Stimulated activated CD4-positive, alpha-beta T cell treated with anti-CD3 and anti-CD28 coated beads, Interleukin-12 subunit alpha, Interleukin-12 subunit beta, amount 100 ng/mL, for 4 hours (primary cell): ENCODE measurements at places on chromosomes 12 and 14.
A peak's percentile ranks its signal among the peaks of the same experiment; 100 is the strongest.

- no peak for DNase-seq
These were observed 65.3 kb downstream of the FOS start for GRCh38 chr14:75343911-75344310.

GRCh38 chr12:7642876-7643309, 22.8 kb downstream of the APOBEC1 start:
- no peak for DNase-seq

DNA sequence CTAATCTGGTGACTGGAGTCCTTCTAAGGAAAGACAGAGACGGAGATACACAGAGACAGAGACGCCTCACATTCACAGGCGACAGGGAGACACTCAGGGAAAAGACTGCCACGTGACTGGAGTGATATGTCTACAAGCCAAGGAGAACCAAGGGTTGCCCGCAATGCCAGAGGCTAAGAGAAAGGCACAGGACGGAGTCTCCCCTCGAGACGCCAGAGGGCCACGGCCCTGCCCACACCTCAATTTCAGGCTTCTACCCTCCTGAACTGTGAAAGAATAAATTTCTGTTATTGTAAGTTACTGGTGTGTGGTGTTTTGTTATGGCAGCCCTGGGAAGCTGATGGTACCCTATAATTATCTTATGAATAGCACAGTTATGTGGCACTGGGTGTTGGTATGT, 11.6 kb upstream of the RAN start:
- no peak for DNase-seq

GRCh38 chr12:49588721-49589516, 16.5 kb downstream of the FAM186B start:
- no peak for DNase-seq

- DNase-seq: no peak
These were observed 57.8 kb downstream of the GTF2A1 start for GRCh38 chr14:81162941-81163340.

GRCh38 chr12:121799842-121800693, 3.7 kb upstream of the SETD1B start:
- peak; percentile 87 for DNase-seq

DNA sequence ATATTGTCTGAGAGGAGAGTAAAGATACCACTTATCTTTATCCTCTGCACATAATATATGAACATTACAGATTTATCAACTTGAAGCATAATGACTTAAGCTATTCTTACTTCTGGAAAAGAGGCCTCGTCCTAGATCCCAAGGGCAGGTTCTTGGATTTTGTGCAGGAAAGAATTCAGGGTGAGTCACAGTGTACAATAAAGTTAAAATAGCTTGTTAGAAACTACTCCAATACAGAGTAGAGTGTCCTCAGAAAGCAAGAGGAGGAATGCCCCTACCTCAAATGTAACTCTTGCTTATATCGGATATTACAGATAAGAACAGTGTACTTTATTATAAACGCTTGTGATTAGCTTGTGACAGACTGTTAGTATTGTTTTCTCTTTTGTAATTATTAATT, 41.9 kb upstream of the ABCC9 start:
- no peak for DNase-seq

DNA sequence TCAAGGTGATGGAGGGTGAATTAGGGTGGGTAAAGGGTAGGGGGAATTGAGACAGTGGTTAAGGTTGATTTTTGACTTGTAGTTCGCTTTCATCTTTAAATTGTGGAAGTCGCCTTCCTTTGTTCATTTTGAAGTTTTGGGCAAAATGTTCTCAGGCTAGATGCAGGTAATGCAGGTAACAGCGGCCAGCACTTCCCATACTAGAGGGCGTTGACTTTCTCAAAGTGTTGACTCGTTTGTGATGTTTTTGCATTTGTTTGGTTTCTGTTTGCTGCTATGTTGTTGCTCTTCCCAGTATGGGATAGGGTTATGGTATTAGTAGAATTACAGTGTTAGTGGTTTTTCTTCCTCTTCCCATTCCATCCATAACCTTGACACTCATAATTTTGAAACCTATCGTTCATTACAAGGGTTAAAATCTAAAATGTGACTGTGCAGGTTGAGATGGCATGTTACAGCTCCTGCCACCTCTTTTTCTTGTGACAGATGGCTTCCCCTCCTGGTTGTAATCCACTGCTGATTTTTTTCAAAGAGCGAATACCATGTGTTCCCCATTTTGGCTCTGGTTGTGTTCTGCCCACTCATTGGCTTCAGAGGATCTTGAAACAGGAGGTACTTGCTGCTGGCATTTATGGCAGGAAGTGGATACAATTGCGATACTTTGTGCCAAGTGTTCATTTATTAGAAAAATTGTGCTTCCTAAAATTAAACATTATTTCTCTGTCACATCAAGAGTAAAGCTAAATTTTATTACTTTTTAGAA, 57.1 kb downstream of the ERC1 start:
- no peak for DNase-seq

- DNase-seq: no peak
These were observed 139.4 kb downstream of the PDE3A start for GRCh38 chr12:20507711-20508110.

DNA sequence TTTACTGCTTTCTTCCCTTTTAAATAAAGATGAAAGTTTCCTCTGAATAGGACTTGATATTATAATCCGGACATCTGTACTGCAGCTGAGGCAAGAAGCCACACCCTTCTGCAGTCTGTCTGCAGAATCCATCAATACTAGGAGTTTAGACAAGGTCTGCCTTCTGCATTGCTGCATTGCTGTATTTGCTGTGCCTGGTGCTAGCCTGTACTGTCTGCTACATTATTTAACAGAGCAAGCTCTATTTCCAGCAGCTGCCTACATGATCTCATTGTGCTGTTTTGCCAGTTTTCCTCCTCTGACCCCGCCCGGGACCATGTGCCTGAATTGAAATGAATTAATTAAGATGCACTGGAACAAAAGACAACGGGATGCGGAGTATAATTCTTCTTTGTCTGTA, 1.7 kb downstream of the TUBA1A start:
- no peak for DNase-seq

DNA sequence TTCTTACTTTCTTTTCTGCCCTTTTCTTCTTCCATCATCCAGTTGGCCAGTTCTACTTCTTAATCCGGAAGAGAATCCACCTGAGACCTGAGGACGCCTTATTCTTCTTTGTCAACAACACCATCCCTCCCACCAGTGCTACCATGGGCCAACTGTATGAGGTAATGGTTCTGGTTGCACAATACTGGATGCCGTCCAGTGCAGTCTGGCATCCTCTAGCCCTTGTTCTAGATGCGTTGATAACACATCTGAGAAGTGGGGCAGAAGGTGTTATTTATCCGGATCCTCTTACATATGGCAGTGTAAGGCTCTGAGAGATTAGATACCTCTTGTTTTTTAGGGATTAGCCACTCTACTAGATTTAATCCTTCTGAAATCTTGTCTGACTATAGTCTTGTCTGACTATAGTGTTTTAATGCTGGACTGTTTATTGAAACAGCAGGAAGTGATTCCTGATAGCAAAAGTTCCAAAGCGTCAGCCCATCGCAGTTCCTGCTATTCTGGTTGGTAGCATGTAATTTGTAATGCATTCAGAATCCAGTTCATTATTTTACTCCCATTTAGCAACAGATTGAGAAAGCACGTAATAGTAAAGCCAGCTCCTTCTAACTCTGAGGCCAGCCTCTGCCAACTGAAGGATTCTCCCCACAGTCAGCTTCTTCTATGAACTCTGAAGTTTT, 7.9 kb downstream of the GABARAPL1 start:
- DNase-seq: no peak

GRCh38 chr14:89504602-89505313, 87.7 kb upstream of the FOXN3 start:
- no peak for DNase-seq

DNA sequence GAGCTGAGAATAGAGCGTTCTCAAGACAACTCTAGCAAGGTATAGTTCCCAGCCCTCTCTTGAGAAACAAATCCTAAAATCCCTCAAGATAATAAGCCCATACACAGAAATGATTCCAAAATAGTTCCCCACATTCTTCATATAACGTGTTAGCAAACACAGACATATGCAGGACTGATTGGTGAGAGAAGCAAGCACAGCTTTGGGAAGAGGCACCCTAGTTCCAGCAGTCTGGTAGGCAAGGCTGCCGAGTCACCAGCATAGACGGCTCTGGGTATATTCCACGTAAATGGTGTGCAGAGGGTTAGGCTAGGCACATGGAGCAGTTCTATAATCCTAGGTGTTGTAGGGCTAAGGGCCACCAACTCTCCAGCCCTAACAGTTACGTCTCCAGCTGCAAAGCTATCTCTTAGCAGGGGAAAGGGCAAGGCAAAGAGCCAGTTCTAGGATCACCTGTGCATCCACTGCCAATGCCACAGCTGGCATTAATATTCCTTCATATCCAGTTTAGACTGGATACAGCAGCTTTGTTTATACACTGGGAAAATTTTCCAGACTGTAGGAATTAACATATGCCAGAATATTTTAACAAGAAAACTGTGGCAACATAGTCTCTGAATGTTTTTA, 52.9 kb downstream of the SH2B3 start:
- DNase-seq: no peak

DNA sequence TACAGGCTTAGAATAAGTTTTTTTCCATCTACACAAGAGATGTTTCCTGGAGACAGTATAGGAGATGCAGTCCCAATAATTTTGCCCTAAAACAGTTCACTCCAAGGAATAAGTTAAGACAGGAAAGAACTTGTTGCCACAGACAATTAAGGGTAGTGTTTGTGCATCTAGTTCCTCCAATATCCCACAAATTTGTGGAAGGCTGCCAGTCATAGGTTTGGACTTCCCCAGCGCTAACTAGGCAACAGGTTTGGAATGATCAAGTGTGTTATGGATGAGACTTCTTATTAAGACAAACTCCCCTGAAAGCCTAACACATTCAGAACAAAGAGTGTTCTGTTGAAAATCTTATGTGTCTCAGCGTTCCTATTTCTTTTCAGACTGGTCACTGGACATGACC, 611.0 kb downstream of the CCER1 start:
- DNase-seq: no peak

DNA sequence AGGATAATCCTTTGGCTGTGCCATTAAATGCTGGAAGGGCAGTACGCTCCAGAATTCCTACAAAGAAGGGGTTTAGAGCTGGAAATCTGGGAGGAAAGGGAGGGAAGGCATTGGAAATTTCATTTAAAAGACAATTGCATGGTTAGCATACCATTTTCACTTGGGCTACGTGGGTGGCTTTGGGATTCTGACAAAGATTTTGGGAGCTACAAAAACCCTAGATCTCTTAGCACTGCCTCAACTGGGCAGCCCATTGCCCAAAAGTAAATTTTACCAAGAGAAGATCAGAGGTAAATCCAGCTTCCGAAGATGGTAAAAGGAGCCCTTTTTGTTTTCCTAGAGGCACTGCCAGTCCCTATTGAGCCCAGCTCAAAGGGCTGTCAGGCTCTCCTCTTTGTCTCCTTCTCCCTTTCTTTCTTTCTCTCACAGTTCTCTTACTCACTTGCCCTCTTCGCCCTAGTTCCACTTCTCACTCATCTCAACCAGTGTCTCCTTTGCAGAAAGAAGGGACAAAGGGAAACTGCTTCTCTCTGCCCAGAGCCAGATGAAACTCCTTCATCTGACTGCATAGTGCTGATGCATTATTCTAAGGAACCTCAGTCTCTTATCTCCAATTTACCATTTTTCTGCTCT, 125.4 kb upstream of the PLEKHA5 start:
- no peak for DNase-seq

DNA sequence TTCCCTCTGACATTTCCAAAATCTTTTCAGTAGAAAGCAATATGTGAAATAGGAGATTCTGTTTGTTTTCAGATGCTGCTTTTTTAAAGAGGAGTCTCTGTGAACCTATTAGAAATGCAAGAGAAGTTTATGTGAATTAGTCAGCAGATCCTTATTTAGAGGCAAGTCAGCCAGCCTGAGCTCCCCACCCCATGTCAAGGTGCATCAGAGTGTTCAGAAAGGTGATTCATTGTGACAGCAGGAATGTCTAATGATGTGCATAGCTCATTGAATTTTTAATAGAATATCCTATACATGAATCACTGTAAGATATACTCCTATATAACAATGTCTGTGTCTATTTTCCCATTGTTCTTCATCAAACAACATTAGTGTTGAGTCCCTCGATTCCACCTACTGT, 1222.4 kb upstream of the USP15 start:
- DNase-seq: no peak

DNA sequence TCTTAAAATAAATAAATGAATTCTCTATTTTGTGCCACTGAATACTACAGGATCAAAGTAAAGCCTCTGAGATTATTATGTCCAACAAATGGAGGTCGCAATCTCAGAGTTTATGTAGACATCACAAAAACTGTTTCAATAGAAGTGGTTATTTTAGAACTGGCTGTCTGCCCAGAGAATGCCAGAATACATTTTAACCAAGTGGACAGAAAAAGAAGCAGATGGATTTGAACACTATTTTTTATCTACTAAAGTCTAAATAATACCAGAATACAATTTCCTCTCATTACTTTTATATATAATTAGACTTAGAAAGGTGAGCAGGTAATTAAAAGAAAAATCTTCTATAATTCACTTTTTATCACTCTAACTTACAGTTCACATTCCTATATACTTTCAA, 118.3 kb downstream of the MED13L start:
- no peak for DNase-seq

- DNase-seq: no peak
These were observed 92.7 kb upstream of the PLEKHA5 start for GRCh38 chr12:19036673-19037357.

- DNase-seq: no peak
These were observed 4.0 kb downstream of the SIX1 start for GRCh38 chr14:60645126-60645741.

GRCh38 chr12:120413901-120414695, 23.8 kb upstream of the COX6A1 start:
- no peak for DNase-seq

- no peak for DNase-seq
These were observed 3.3 kb downstream of the KRT18 start for GRCh38 chr12:52952076-52952801.

DNA sequence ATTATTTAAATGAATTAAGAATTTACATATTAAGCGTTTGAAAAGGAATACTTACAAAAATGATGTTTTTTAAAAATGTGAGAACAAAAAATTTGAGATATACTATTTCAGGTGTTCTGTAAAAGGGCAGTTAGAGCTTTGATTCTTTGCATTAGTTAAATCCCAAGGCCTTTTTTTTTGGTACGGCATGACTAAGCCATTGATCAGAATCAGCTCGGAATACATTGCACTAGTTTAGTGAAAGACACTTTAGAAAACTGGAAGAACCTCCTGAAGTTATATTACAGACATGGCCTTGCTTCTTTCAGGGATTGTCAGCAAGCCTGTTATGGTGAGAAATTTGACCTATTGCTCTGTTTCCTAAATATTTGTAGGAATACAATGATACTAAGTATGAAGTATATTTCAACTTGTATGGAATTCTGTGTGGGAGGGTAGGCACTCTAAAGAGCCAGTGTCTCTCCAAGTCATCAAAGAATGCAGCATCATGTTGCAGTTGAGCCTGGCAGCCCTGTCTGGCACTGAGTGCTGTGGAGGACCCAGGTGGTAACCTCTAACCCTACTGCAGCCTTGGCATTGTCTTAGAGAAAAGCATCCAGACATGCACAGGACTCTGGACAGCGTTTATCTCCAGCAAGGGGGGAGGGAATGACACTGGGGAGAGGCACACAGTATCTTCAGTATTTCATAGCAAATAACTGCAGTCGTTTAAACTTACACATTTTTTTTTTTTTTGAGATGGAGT, 1.5 kb downstream of the KLC1 start:
- no peak for DNase-seq
